ENCODE measurements at places on chromosomes 2 and 18.

DNA sequence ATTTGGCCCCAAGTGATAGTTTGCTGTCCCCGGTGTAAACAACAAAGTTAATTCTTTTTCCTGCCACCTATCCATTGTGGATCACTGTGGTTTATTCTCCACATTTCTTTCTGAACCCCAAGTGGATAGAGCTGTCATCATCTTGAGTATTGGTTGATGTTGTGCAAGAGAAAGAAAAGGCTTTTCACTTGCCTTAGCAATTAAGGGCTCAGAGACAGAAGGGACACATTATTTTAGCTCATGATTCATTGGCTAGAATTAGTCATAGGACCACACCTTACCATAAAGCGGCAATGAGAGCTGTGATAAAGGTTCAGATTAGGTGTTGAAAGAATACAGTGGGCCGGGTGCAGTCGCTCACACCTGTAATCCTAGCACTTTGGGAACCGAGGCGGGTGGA is 442.1 kb upstream of the DCC start:
- DNase-seq = no peak

- DNase-seq = no peak
Observed at GRCh38 chr18:10378688-10379420, 75.6 kb upstream of the APCDD1 start.

DNA sequence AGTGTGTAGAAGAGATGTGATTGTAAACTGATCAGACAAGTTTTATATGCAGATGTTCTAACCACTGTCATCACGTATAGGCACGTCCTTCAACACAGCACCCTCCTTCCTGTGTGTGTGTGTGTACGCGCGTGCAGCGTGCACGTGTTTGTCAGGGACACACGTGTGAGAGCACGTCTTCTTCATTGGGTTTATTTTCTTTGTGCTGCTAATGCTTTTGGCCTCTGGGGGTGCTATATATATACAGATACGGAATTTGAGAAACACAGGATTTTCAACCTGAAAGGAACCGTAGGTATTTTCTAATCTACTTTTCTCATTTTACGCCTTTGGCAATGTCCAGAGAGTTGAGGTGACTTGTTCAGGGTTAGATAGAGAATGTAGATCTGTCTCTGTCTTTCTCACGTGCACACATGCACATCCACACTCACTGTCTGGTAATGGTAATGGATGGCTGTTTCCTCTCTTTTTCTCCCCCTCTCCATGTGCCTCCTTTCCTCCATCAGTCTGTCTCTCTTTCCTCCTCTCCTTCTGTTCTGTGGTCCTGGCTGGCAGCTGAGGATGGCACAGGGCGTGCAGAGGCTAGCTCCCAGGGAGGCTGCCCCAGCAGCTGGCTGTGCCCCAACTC is 13.4 kb upstream of the CELF4 start:
- no peak for DNase-seq

GRCh38 chr2:37802899-37803379 is 122.1 kb upstream of the RMDN2 start:
- DNase-seq = no peak

DNA sequence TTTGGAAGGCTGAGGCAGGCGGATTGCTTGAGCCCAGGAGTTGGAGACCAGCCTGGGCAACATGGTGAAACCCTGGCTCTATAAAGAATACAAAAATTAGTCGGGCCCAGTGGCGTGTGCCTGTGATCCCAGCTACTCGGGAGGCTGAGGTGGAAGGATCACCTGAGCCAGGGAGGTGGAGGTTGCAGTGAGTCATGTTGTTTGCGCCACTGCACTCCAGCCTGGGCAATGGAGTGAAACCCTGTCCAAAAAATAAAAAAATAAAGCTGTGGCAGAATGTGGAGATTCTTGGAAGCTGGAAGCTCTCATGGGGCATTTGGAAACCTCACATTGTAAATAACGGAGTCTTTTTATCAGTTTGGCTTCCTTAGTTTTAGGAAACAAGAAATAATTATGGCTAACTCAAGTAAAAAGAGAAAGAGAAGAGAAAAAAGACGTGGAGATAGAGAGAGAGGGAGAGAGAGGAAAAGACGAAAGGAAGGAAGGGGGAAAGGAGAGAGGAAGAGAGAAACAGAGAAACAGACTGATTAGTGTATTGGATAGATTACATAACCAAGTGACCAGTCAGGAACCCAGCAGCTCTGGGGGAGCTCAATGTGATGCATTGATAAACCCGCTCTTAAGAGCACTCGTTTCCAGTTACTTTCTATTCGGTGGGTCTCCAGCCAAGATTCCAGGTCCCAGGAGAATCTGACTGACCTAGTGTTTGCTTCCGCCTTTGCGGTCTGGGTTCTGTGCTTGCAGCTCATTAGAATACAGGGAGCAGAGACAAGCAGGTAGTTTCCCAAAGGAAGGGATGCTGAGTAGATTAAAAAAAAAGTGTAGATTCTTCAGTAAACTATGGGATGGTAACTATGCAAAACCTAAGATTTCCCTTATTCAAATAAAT is 1.1 kb upstream of the SPAST start:
- no peak for DNase-seq

- DNase-seq = no peak
Observed at GRCh38 chr2:165718610-165719210, 75.3 kb downstream of the GALNT3 start.

GRCh38 chr2:56130463-56131070 is 53.2 kb upstream of the CCDC85A start:
- DNase-seq = no peak

DNA sequence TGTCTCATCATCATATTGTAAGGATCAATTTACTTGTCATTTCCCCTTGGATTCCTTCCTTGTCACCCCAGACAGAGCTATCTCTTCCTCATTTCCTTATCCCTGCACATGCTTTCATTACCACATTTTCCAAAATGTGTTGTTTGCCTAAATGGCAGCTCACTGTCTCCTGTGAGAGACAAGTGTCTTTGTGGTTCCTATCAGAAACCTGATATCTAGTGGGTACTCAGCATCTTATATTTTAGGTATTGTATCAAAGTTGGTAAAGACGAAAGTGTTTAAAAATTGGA is 896.0 kb upstream of the PIK3C3 start:
- no peak for DNase-seq

DNA sequence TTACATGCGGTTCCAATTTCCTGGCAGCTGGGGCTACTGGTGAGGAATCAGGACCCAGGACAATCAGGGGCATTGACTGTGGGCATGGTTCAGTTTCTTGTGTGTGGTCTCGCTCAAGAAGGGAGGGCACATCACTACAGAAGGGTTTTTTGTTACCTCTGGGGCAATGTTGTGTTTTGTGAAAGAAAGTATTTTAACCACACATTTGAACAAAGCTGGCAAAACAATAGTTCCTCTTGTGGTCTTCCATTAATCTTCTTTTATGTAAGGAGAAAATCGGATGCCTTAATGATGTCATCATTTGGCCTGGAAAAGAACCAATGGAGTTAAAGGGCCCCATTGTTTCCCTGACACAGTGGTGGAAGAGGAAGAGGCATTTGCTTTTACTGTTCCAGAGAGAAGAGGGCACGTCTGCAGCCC is 197.4 kb downstream of the SH3BP4 start:
- no peak for DNase-seq

DNA sequence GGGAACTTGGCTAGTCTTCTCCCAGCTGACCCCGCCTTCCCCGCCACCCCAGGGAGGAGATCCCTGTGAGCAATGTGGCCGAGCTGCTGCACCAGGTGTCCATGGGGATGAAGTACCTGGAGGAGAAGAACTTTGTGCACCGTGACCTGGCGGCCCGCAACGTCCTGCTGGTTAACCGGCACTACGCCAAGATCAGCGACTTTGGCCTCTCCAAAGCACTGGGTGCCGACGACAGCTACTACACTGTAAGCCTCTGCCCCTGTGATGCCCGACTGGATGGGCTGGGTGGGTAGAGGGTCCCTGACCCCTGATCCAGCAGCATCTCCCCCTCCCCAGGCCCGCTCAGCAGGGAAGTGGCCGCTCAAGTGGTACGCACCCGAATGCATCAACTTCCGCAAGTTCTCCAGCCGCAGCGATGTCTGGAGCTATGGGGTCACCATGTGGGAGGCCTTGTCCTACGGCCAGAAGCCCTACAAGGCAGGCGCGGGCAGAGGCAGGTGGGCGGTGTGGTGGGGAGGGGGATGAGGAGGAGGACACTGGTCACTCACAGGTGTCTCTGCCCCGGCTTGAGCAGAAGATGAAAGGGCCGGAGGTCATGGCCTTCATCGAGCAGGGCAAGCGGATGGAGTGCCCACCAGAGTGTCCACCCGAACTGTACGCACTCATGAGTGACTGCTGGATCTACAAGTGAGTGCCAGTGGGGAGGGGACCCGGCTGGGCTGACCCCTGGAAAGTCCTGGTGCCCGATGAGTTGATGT is 24.2 kb downstream of the ZAP70 start:
- DNase-seq = no peak

DNA sequence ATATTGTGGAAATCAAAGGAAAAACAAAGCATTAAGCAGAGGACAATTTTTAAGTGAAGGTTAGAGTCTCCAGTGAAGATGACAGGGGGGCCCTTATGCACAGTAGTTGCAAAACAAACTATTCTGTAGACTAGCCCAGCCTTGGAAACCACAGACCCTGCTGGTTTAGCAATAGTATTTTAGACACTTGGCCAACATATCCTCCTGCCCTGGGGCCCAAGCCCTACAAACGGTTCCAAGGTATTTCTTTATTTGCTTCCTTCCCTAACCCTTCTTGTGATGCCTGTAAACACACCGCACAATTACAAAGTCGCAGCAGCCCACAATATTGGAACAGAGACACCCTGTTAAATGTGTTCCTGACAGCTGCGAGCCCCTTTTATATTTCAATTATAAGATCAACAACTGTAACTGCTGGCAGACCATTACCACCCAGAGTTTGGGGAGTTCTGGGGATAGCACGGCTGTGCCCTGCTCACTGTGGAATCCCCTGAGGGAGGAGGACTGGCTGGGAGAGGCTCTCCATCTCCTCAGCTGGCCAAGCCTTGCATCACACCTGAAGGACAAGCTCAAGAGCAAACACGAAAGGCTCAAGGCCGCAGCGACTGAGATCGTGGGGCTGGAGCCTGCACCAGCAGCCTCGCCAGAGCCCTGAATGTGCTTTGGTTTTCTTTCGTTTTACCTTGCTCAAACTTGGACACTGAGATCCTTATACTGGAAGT is 282.2 kb upstream of the ATP5MC3 start:
- no peak for DNase-seq

DNA sequence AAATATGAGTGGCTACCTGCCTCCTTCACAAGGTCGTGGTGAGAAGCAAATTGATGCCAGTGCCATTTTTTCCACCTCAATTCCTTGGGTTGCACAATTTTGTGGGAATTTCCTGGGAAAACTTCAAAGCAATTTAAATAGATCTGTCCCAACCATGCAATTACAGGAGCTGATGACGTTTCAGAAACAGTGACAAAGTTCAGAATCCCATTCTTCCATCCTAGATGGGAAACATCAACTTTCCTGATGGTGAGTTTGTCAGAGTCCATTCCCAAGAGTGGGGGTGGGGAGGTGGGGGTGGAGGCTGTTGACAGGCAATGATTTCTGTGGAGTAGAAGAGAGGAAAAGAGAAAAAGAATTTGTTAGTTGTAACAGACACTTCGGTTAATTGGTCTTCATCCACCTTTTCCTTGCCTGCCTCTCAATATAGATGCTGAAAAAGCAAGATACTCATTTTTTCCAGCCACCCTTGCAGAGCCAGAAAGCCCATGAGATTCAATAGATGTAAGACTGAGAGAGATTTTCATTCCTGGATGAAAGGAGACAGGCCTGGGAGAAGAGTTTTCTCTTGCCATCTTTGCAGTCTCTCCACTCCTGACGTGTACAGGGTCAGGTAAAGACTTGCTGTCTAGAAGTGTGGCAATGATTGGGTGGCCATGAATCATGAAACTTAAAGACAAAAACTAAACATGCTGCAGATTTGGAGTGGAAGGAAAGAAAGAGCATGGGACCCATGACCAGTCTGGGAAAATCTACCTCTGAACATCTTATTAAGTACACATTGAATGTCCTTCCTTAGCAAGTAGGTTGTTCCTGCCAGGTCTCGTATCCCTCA is 47.3 kb downstream of the SOCS6 start:
- no peak for DNase-seq

GRCh38 chr2:39409697-39410389 is 27.2 kb downstream of the MAP4K3 start:
- DNase-seq = no peak

DNA sequence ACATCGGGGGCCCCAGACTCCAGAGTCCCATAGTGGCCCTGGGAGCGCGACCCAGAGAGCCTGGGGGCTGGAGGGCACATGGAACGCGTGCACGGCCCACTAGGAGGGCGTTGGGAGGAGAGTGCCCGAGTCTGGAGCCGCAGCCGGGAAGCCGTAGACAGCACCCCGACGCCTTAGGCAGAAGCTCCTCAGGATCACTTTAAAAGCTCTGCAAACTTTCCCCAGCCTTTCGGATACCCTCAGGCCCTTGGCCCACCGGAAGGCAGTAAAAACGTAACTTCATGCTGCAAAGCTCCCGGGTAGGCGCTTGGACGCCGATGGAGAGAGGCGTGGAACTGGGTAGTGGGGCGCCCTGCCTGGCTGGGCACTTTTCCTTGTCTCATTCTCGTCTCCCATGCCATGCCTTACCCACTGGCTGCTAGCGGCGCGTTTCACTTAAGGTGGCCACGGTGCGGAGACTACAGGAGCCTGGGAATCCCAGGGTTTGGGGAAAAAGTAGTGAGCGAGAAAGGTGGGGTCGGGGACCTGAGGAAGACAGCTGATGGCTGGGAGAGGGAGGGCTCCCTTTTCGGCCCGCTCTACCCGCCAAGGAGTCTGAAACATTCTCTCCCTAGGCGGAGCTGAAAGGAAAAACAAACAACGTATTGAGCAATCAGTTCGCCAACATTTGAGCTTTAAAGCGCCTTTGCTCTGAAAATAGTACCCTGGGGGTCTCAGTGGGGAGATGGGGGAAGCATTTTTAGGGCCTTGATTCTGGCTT is 141.8 kb downstream of the MEIS1 start:
- no peak for DNase-seq

GRCh38 chr2:239322416-239323086 is 78.3 kb downstream of the HDAC4 start:
- DNase-seq = no peak

DNA sequence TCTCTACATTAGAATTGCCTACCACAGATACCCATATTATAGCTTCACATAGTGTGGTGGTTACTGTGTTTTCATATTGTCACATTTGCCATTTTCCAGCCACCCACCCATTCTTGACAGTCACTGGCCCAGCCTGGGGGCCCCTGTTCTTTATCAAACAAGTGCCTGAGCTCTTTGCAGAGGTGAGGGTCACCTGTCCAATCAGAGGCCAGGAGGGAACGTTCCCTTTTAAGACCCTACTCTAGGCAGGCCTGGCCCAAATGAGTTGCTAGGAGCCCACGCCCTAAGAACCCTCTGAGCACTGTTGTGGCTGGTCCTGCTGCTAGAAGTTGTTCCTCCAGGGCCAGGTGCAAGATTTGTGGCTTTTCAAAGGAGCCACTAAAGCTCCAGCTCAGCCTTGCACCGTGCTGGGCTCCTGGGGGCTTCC is 5.2 kb downstream of the IL37 start:
- no peak for DNase-seq
